ENCODE measurements at places on chromosomes 2 and 18. TPM values are rescaled to one million over a fixed set of nuclear protein-coding genes. Genes with fewer than 3 reads are reported as not detected.

CCDC102B gene
- 24.6 TPM for total RNA-seq

ASIC4 gene
- not detected for total RNA-seq

DNA sequence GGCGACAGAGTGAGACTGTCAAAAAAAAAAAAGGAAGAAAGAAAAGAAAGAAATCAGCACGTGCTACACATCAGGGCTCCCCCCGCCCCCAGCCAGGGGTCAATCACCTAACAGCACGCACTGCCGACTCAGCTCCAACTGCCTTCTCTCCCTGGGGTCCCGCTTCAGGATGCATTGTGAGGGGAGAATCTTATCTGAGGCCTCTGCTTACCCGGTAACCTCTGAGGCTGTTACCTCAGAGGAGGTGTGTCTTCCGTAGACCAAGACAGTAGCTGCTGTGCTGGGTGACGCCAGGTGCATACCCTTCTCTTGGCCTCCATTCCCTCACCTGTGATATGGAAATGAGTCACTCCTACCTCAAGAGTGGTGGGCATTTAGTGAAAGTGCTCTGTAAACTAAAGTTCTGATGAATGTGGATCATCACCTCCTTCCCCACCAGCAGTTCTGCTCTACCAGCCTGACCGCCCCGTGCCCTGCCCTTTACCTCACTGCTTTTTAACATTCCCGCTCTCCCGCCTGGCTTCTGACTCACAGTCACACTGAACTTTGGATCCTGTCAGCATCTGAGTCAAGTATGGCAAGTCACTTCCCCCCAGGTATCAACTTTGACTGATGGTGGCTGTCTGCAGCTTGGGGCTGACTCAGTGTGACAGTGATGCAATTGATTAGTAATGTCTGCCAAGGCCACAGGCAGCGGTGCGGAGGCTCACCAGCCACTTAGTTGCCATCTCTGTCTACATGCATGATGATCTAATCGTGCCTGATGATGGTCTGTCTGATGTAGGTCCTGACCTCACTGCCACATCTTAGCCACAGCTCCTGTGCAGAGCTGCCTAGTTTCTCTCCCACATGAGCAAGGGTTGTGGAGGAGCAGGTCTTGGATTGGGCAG is 20.1 kb downstream of the ARID5A start:
- H3K4me1 ChIP-seq, result no peaks in the 10 kb centered on the region
- no peaks in the 10 kb centered on the region for H3K27me3 ChIP-seq
- H3K36me3 ChIP-seq, result peaks cover 13% of the 10 kb centered on the region
- no peak for DNase-seq
- H3K27ac ChIP-seq, result no peak overlapping the region

DNA sequence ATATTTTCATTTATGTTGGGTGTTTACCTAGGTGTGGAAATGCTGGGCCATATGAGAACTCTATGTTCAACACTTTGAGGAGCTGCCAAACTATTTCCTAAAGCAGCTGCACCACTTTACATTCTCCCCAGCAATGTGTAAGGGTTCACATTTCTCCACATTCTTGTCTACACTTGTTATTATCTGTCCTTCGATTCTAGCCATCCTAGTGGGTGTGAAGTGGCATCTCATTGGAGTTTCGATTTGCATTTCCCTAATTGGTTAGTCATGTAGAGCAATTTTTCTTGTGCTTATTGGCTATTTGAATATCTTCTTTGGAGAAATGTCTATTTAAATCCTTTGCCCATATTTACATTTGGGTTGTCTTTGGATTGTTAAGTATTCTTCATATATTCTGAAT is 21.9 kb downstream of the RNF144A start:
- no peak overlapping the region for H3K27ac ChIP-seq
- H3K4me3 ChIP-seq, result no peak overlapping the region
- no peaks in the 10 kb centered on the region for H3K4me1 ChIP-seq
- DNase-seq, result no peak
- H3K27me3 ChIP-seq, result no peaks in the 10 kb centered on the region
- no peaks in the 10 kb centered on the region for H3K36me3 ChIP-seq

- H3K4me1 ChIP-seq, result no peaks in the 10 kb centered on the region
- no peak overlapping the region for H3K4me3 ChIP-seq
- no peaks in the 10 kb centered on the region for H3K36me3 ChIP-seq
- no peak for DNase-seq
Observed at GRCh38 chr18:8825729-8826375, 120.5 kb downstream of the MTCL1 start.

All from thoracic aorta (tissue), 2 donors.